ENCODE measurements at places on chromosomes 11 and 22. TPM values are rescaled to one million over a fixed set of nuclear protein-coding genes. Genes with fewer than 3 reads are reported as not detected.

- no peak for DNase-seq
These were observed 25.9 kb downstream of the IGLL1 start for GRCh38 chr22:23553924-23554870.

DNA sequence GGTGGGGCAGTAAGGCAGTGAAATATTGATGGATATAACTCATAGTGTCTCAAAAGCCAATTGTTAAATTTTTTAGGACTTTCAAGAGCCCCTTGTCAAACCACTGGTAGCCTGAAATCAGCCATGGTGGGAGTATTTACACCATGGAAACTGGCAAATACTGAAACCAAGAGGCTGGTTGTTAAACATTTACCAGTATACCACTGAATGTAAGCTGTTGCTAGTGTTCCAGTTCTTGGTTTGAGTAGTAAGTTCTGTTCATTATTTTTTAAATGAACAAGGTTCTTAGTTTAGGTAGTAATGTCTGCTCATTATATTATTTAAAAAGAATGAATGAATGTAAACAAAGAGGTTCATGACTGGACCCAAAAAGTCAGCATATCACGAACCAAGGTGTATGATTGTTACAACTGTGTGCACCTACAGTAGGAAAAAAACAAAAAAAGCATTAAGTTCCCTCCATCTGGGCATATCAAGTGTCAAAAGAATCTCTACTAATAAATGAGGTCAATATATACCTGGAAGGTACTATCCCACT, 4.5 kb upstream of the EIF3F start:
- DNase-seq, result no peak

GRCh38 chr22:40014667-40015248, 20.0 kb downstream of the FAM83F start:
- DNase-seq, result no peak

DNA sequence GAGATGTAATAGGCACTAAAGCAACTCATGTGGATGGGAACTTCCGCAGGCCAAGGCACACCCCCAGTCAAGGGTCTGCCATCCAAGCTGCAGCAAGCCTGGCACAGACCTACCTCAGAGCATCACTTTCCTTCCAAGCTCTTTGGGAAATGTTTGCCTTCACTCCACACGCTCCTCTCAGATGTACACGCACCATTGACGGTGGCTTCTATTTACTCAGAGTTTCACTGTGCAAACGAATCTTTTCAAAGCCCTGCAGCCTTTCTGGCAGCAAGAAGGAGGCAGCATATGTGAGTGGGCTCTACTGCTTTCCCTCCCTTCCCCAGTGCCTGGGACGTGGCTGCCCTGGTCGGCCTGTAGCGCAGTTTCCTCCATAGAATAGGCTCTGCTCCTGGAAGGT, 60.9 kb upstream of the USP47 start:
- DNase-seq, result no peak

DNA sequence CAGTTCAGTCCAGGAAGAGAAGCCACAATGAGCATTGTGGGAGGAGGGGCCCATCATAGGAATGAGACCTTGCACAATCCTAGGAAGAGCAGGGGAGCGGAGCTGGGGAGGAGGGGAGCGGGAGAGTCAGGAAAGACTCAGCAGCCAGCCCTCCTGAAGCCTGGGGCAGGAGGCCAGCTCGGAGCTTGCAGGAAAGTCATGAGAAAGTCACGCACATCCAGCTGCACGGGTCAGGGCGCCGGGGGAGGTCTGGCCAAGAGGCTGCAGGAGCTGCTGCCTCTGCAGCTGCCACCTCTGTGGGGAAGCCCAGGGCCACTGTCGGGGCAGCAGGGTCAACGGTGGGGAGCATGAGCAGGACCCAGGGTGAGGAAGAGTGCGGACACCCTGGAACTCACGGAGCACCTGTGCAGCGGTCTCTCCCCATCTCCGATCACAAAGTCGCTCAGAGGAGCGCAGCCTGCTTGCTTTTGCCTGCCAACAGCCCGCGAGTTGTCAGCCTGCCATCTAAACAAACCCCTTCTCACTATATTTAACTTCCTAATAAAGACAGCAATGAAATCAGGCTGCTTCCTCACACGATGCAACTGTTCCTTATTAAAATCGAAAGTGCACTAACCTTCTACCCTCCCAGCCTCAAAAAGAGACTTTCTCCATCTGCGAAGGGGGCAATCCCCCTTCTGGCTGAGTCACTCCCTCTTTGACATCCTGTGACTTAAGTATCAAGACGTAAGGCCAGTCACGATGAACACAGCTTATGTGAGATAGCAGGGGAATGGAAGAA, 52.9 kb upstream of the RTL6 start:
- DNase-seq, result no peak

GRCh38 chr22:20065896-20066616, 14.0 kb upstream of the DGCR8 start:
- no peak for DNase-seq

GRCh38 chr22:23164091-23164490, 16.2 kb upstream of the BCR start:
- DNase-seq, result no peak

DNA sequence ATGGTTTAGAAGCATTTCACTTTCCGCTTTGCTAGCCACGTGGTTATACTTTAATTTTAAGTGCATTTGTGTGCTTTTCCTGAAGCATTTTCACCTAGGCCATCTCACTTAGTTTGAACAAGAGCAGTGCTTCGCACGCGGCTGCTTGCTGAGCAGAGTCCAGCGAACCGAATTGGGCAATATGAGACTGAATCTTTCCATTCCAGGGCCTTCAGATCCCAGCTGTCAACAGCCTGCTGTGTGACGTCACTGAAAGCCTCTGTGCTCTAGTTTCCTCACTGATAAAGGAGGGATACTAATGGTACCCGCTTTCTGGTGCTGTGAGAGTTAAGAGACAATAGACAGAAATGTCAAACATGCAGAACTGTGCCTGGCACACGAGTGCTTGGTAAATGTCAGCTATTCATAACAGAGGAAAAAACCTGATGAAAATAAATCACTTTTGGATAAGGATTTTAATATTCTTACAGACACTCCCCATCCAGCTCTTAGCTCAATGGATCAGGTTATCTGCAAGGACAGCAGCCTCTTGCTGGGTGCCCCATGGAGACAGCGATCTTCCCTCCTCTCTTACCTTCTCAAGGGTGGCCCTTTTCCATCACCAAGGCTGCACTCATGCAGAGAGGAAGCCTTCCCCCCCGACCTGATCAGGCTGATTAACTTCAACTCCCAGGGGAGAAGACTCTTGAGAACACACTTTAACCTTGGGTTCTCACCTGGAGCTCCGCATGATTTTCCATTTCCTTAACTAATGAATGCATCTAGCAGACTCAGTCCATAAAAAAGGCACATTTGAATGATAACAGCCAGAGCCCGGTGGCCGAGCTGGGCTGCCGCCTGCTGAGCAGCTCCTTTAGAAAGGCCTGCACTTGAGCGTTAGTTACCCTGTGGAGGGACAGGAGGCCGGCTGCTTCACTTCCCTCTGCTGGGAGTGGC, 3.5 kb upstream of the GLB1L3 start:
- no peak for DNase-seq

GRCh38 chr11:67611165-67611564, 4.4 kb downstream of the NDUFV1 start:
- no peak for DNase-seq

DNA sequence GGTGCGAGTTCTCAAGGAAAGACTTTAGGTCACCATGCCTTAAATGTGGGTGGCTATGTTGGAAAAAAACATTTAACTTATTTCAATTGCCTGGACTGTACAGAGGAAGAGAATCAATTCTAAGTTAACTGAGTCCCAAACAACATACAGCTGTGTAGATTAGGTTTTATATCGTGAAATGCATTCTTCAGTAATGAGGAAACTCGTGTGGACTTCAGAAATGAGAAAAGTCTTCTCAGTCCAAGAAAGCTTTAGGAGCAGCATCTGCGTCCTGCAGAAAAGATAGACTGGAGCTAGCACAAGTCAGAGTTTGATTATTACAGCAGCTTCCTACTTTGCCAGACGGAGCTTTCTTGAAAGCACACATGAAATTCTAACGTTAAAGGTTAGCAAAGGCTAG, 673.0 kb downstream of the OPCML start:
- DNase-seq, result no peak

DNA sequence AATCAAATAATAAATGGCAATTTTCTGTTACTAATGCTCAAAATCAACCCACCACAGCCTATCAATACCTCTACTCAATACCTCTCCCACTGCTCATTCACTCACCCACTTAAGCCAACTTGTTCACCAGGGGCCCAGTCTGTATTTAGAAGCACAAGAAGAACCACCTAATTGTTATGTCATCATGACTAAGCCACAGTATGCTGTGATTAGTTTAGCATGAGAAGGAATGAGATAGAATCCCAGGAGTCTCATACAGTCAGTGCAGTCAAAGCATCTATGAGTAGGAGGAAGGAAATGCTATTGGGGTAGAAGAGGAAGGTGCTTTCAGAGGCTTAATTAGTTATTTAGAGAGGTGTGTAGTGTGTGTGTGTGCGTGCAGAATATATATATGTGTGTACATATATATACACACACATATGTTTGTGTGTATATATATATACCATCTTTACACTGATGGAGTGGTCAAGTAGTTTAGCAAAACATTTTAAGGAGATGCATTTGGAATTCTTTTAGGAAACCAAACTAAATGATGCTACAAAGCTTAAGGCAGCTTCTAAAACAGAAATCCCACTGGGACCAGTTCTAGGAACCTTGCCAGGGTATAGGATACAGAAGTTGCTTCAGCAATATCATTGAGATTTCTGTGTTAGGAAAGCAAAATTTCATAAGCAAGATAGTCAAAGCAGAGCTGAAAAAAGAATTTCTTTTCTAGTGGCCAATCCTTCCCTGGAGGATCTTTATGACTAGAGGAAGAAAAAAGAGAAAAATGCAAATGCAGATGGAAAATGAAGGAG, 27.5 kb downstream of the KCNA4 start:
- DNase-seq, result no peak

GRCh38 chr11:66580803-66581202, 12.1 kb downstream of the CCDC87 start:
- no peak for DNase-seq

DNA sequence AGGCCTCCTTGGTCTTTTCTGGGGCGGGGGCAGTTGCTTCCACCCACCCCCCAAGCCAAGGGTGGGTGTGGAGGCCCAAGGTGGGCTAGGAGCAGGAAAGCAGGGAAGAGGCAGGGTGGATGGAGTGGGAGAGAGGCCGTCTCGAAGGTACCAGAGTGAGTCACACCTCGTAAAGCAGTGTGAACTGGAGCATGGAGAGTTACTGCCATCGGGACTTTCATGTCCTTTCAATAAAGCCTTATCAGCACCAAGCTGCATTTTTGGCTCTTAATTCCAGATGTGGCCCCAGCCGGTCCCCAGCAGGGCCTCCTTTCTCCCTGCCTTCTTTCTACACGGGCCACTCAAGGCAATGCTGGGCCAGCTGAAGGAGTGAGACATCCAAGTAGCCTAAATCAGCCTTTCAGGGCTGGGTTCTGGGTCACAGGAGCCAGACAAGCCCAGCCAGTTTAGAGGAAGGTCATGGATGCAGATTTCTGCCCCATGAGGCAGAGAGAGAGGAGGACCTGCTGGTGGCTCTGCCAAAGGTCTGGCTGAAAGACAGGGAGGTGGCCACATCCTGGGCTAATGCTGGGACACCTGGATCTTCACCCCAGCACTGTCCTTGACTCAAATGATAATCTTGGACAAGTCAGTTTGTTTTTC, 59.0 kb upstream of the CD82 start:
- DNase-seq, result peak; percentile 28

GRCh38 chr11:69320756-69321741, 27.1 kb downstream of the MYEOV start:
- DNase-seq, result no peak

- DNase-seq, result peak; percentile 39
These were observed 2.5 kb upstream of the SEPTIN3 start for GRCh38 chr22:41966607-41967240.

GRCh38 chr11:11618973-11619435, 2.8 kb downstream of the GALNT18 start:
- no peak for DNase-seq

DNA sequence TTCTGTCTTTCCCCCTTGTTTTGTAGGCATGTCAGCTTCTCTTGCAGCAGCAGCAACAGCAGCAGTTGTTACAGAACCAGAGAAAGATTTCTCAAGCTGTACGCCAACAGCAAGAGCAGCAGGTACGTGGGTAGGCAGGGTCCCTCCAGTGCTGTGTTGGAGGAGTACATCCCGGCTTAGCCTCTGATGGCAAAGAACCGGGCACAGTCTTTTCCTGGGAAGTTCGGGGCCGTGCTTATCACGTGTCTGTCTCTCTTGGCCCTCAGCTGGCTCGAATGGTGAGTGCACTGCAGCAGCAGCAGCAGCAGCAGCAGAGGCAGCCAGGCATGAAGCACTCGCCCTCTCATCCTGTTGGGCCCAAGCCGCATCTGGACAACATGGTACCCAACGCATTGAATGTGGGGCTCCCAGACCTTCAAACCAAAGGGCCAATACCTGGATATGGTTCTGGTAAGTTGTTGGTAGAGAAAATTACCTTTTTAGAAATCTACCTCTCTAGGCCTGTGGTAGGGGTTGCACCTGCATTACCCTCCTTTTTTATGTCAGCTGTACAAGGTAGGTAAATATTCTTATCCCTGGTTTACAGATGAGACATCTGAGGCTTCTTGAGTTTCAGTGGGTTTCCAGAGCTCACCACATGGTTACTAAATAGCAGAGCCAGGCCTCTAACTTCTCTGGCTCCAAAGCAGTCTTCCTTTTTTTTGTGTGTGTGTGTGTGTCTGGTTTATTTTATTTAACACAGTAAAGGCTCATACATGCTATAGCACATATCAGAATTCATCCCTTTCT, 45.2 kb upstream of the ADSL start:
- no peak for DNase-seq

DNA sequence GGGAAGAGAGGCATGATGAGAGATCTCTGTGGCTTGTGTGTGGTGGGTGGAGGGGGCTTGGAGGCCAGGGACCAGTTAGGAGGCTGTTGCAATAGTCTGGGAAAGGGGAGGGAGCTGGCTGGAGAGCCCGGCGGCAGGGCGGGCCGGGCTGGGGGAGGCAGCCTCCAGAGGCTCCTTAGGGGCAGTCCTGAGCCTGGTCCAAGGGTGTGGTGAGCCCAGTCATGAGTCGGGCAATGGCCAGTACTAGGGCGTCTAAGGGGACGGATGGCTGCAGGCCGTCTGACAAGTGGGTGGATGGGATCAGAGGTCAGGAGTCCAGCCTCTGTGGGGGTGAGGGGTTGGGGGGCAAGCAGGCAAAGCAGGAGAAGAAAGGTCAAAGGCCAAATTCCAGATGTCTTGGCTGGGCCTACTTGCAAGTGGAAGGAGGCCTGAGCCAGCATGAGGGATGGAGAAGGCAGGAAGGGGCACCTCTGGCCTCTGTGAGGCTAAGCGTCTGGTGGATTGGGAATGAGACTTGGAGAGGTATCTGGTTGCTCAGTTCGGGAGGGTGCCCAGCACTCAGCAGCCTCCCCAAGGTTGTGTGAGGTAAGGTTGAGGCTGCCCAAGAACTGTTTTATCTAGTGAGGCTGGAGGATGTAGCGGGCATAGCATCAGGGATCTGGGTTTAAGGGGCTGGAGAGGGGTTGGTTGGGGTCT, 6.0 kb upstream of the CD248 start:
- no peak for DNase-seq

- no peak for DNase-seq
These were observed 47.3 kb downstream of the RDX start for GRCh38 chr11:110249066-110249465.

Gene OR4D5
- total RNA-seq, result not detected

Gene IL10RA
- 0.25 TPM for total RNA-seq

Gene LRRC74B
- not detected for total RNA-seq

Gene KRTAP5-9
- total RNA-seq, result not detected

Gene CHADL
- total RNA-seq, result 1.6 TPM

Gene MUC2
- total RNA-seq, result not detected

Gene ELP4
- total RNA-seq, result 19.1 TPM

Gene FTH1
- total RNA-seq, result 2,374 TPM

Gene RBMXL2
- 0.21 TPM for total RNA-seq

Gene RFPL2
- total RNA-seq, result not detected

Gene UBQLN3
- not detected for total RNA-seq

Gene MS4A4E
- not detected for total RNA-seq

Gene UBQLNL
- not detected for total RNA-seq

Gene MMP7
- 333 TPM for total RNA-seq

All from kidney epithelial cell (primary cell).